ENCODE measurements at places on chromosomes 5 and 9.
A peak's percentile ranks its signal among the peaks of the same experiment; 100 is the strongest.

DNA sequence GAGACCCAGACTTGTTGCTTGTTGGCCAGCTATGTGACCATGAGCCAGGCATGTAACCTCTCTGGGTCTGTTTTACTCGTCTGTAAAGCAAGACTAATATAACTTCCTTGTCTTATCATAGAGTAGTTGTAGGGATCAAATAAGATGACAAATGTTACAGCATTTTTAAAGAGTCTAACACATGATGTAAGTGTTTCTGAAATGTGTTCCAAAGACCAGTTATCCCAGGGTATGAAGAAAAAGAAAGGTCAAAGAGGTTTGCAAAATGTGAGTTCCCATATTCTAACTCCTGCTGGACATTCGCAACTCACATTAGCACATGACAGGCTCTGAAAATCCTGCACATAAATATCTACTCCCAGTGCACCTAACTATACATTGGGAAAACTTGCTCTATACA lies 28.5 kb upstream of the MATR3 start:
- DNase-seq: no peak

GRCh38 chr5:111494355-111494999 lies 17.9 kb downstream of the STARD4 start:
- no peak for DNase-seq

DNA sequence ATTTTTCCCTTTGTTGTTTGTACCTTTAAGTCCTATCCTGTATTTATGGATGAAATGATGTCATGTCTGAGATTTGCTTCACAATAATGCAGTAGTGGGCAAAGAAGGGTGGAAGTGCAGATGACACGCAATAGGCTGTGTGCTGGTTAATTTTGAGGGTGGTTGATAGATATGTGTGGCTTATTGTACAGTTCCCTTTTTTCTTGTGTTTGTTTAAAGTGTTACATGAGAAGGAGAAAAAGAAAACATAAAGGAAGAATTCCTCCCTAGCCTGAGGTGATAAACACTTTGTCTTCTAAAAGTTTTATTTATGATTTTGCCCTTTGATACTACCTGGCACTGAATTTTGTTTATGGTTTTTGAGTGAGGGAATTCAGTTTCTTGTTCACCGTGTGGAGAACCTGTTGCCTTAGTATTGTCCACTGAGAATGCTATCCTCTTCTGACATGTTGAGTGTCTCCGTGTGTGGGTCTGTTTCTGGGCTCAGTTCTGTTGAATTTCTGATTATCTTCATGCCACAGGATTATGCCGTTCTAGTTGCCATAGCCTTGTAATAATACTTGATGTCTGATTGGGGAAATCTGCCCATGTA lies 52.3 kb upstream of the FAM120AOS start:
- no peak for DNase-seq

- DNase-seq: no peak
Observed at GRCh38 chr5:103298117-103298516, 39.6 kb downstream of the MACIR start.

GRCh38 chr5:93302711-93303110 lies 278.3 kb downstream of the NR2F1-AS1 start:
- DNase-seq: no peak

GRCh38 chr9:2859776-2860379 lies 16.0 kb upstream of the PUM3 start:
- DNase-seq: no peak

- no peak for DNase-seq
Observed at GRCh38 chr5:57594436-57594835, 111.8 kb upstream of the ACTBL2 start.

GRCh38 chr9:122464633-122465567 lies 12.8 kb downstream of the OR1J1 start:
- peak; percentile 47 for DNase-seq

DNA sequence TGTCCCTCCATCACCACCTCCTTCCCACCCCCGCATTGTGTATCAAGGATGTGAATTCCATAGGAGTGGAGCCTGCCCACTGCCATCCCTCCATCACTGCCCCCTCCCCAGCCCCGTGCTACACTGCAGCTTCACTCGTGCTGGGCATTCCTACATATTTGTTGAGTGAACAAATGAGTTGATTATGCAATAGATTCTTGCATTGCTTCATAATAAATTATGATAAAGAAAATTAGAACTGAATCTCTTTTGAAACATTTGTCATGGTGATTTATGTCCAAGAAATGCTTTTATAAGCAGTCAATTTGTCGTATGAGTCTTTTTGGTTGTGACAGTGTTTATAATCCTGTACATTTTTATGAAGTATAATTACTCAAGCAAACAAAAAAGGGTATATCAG lies 83.2 kb downstream of the IRX1 start:
- no peak for DNase-seq

All from stimulated activated CD8-positive, alpha-beta memory T cell treated with anti-CD3 and anti-CD28 coated beads, Interleukin-12 subunit alpha, Interleukin-12 subunit beta, amount 100 ng/mL, for 1 hour (primary cell).